CD4-positive, alpha-beta T cell treated with Interleukin-10 for 1 hour (primary cell): ENCODE measurements at places on chromosomes 13 and 19.
A peak's percentile ranks its signal among the peaks of the same experiment; 100 is the strongest.

- DNase-seq: no peak
Measured at GRCh38 chr13:25778365-25778764, 273.5 kb downstream of the SHISA2 start.

GRCh38 chr13:70967564-70967963 is 859.3 kb upstream of the KLHL1 start:
- no peak for DNase-seq

DNA sequence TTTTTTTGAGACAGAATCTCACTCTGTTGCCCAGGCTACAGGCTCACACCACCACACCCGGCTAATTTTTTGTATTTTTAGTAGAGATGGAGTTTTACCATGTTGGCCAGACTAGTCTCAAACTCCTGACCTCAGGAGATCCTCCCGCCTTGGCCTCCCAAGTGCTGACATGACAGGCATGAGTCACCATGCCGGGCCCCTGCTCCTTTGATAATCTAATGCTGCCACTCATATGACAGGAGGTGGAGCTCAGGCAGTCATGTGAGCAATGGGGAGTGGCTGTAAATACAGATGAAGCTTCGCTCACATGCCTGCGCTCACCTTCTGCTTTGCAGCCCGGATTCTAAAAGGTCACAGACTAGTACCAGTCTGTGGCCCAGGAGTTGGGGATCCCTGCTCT is 25.1 kb downstream of the ARHGEF18 start:
- no peak for DNase-seq

DNA sequence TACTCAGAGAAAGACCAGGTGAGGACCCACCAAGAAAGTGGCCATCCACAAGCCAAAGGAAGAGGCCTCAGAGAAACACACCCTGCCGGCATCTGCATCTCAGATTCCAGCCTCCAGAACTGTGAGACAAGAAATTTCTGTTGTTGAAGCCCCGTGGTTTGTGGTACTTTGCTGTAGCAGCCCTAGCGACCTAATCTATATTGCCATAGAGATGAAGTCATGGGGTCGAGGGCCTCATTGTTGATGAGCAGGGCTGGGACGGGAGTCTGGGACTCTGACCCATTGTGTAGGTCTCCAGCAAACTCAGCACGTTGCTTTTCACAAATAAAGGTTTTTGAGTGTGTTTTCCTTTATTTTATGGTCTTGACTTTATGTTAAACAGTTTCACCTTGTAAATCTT is 174.9 kb downstream of the TNFSF13B start:
- no peak for DNase-seq

GRCh38 chr13:43988302-43988701 is 108.6 kb downstream of the LACC1 start:
- no peak for DNase-seq

- DNase-seq: no peak
Measured at GRCh38 chr19:41861846-41862245, 1.8 kb downstream of the RPS19 start.

- no peak for DNase-seq
Measured at GRCh38 chr13:112161521-112162301, 94.8 kb downstream of the SOX1 start.

DNA sequence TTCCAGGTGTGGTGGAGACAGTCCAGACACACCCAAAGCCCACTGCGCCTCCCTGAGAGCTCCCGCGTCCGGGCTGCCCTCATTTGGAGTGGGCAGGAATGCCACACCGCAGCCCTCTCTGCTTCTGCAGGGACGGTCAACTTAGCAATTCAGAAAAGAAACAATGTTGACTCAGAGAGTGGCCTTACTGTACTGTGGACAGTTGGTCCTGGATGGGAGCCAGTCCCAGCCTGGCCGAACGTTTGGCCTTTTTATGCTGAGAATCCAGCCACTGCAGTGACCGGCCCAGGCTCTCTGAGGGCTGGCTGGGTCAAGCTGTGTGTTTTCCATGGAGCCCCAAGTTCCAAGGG is 7.2 kb downstream of the GAS6 start:
- DNase-seq: no peak

DNA sequence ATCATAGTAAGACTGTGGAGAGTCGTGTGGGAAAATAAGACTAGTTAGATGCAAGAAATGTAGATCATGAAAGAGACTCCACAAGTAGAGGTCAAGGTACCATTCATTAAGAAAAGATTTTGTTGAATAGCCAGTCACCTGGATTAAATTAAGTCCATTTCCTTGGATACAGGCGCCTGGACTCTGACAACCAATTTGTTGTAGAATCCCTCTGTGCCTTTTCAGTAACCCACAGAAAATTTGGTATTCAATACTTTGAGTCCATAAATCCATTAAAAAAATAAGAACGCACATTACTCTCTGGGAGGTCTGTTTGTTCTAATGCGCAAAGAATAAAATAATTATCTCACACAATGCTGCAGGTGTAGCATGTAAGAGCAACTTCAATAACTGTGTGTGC is 469.4 kb downstream of the KLF12 start:
- no peak for DNase-seq

DNA sequence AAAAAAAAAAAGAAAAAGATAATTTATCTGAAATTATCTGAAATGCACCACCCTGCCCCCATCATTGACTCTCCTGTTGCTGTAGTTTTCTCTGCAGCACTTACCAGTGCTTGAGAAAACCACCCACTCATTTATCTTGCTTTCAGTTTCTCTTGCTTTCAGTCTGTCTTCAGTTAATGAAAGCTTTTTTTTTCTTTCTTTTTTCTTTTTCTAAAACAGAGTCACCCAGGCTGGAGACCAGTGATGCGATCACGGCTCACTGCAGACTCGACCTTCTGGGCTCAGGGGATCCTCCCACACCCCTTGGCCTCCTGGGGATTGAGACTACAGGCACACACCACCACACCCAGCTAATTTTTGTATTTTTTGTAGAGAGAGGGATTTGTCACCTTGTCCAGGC is 4.3 kb upstream of the ACP5 start:
- DNase-seq: peak; percentile 46

DNA sequence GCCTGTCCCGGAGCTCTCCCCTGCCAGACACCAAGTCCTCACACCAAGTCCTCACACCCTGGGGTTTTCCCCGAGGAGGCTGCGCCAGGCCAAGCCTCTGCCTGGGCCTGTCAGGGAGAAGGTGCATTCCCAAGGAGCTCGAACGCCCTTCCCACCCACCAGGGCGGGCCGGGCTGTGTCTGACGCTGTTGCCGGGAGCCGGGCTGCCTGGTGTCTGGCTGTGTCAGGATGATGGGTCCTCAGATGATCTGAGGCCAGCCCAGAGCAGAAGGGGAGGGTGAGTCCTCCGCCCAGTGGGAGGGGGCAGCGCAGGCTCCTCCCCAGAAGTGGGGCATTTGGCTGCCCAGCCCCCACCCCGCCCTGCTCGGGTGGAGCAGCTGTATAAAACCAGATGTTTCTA is 2.3 kb upstream of the HAS1 start:
- no peak for DNase-seq
